Stimulated activated CD8-positive, alpha-beta memory T cell treated with anti-CD3 and anti-CD28 coated beads, Interleukin-4, amount 100 ng/mL, for 1 hour (primary cell): ENCODE measurements at places on chromosomes 1 and 21.

DNA sequence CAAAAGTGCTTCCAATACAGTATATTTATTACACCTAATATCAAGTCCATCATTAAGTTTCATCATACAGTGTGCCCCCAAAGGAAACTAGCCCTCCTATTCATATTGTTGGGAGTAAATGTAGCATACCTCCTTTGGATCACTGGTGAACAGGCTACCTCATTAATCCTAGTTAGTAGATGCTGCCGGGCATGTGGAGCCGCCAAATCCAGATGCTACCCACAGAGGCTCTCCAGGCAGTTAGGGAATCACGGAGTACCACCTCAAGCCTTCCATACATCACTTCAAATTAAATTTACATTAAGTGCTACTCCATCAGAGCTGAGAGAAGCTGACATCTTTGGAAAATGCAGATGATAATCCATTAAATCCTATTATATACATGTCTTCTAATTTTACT is 121.7 kb upstream of the FOXD3 start:
- no peak for DNase-seq

- DNase-seq, result no peak
Measured at GRCh38 chr1:4046836-4047461, 146.9 kb upstream of the C1orf174 start.

DNA sequence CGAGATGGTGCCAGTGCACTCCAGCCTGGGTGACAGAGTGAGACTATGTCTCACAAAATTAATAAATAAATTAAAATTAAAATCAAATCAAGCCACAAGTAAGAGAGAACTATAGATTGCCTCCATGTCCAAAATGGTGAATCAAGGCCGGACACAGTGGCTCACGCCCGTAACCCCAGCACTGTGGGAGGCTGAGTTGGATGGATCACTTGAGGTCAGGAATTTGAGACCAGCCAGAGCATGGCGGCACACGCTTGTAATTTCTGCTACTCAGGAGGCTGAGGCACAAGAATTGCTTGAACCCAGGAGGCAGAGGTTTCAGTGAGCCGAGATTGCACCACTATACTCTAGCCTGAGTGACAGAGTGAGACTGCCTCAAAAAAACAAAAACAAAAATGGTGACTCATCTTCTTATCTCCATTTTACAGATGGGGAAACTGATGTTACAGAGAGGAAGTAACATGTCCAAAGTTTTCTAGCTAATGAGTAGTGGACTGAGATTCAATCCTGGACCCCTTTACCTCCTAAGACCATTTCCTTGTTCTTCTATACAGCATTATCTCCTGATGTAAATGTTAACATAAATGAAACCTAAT is 99.0 kb upstream of the HNRNPU start:
- no peak for DNase-seq

GRCh38 chr1:94552071-94552586 is 10.6 kb upstream of the F3 start:
- no peak for DNase-seq
